Activated CD4-positive, alpha-beta T cell treated with anti-CD3 and anti-CD28 coated beads, Interleukin-2, amount 10 ng/mL, durations not matched to agents 7 days and 5 days (primary cell): ENCODE measurements at places on chromosomes 7 and 10.

DNA sequence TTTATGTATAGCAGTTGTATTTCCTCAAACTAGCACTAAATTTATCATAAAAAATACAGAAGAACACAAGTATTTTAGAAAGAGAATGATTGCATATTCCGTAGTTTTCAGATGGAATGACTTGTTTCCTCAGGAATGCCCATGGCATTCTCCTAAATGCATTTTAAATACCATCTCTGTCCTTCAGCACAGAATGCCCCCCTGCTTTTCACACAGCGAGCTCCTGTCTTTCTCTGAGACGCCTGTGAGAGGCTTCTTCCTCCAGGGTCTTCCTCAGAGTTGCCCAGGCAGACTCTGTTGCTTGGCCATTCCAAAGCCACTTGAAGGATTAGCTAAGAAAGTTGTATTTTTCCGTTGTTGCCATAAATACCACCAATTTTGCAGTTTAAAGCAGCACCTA is 10.1 kb downstream of the LANCL2 start:
- DNase-seq = no peak

DNA sequence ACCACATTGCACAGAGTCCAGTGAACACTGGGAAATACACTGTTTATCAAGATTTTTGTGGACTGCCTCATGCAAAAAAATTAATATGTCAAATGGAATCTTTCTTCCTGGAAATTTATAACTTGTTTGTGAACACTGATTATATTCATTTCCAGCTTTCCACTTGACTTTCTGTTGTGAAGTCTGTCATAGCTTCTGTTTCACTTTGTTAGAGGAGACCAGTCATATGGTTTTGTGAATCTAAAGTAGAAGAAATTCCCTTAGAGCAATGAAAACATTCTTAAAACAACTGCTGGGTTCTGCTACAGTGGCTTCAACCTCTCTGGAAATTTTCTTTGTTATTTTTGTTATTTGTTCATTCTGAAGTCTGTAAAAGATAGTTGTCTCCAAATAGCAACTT is 349.5 kb upstream of the NFE2L3 start:
- no peak for DNase-seq

DNA sequence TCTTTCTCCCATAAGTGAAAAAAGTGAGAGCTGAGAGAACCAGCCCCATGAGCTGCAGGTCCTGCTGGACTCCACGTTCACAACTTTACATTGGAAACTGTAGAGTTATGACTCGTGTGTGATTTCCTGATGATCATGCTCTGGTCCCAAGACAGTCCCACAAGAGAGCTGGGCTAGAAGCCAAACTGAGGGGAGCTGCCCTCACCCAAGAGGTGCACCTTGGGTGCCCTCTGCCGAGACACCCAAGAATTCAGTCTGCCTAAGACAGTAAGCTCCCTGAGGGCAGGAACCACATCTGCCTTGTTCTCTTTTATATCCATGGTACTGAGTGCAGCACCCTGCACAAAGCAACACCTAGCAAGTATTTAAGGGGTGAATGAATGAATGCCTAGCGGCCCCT is 112.8 kb upstream of the SFMBT2 start:
- no peak for DNase-seq

DNA sequence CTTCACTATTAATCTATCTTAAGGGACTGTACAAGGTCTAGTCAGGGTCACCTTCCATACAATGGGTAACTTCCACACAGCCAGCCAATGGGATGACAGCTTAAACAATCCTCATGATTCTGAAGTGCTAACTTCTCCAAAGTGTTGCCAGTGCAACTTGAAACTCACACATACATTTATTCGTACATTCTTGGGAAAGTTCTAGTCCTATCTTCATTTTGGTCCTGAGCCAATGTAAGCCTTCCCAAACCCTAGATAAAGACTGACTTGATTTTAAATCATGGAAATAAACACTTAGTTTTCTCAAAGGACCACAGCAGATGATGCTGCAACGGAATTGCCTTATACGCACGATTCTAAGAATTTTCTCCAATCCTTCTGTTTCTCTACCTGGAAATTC is 117.5 kb upstream of the COL1A2 start:
- DNase-seq = no peak

- no peak for DNase-seq
Measured at GRCh38 chr7:102117743-102118142, 168.9 kb upstream of the SH2B2 start.

DNA sequence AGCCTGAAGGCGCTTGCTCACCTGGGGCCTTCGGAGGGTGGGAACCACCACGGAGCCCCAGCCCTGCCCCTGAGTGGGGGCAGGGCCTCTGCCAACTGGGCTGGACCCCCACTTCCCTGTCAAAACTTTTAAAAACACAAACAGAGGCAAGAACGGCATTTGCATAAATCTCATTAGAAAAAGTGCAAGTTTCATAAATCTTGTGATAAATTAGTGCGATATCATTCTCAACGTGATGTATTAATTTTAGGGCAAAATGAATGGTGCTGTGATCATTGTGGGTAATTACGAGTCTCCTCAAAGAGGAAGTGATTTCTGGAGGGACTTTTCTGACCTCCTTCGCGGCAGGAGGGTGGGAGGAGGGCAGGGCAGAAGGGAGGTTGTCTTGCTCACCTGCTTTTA is 98.3 kb downstream of the CDH23 start:
- no peak for DNase-seq
